Stimulated activated CD8-positive, alpha-beta memory T cell treated with anti-CD3 and anti-CD28 coated beads, Interleukin-15, amount 100 ng/mL, for 24 hours (primary cell): ENCODE measurements at places on chromosomes 3 and 15.

DNA sequence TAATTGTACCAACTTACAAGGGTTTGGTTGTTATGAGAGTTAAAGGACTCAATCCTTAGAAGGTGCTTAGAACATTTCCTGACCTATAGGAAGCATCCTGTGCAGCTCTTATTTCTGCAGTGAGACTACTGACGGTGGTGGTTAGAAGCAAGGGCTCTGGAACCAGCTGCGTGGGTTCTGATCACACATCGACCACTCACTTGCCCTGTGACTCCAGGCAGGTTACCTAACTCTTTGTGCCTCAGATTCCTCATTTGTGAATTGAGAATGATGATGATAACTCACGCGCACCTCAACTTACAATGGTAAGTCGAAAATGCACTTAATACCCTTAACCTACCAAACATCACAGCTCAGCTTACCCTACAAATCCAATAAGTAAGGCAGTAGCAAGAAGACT lies 80.7 kb upstream of the SPATA12 start:
- DNase-seq, result no peak

DNA sequence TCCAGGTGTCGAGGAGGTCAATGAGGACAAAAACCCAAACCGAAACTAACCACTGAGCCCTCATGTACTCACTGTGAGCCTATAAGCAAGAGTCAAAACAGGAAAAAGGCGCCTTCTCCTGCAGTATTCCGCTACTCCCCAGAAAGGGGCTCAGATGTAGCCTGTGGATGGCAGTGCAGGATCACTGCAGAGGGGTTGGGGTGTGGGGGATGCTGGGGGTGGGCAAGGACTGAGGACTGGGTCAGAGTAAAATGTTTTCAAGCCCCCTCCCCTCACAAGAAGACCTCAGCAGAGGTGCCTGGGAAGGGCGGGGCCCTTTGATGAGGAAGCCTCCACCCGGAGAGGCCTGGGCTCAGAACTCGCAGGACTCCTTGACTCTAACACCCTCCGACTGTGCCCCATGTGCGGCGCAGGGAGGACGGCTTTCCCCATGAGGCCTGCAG lies 170.1 kb downstream of the OSBPL10 start:
- DNase-seq, result no peak

DNA sequence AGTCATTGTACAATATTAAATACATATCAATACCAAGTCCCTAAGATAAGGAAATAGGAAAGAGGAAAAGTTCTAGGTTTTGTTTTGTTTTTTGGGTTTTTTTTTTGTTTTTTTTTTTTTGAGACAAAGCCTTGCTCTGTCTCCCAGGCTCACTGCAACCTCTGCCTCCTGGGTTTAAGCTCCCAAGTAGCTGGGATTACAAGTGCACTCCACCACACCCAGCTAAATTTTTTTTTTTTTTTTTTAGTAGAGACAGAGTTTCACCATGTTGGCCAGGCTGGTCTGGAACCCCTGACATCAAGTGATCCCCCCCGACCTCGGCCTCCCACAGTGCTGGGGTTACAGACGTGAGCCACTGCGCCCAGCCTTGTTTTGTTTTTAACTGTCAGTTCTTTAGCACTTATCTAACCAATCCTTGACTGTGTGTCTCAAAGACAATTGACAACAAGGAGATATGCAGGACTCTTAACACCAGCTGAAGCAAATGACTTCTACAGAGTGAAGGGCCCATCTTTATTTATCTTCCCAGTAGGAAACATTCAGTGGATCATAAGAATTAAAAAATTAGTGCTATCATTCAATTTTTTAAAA lies 100.0 kb upstream of the RAP2B start:
- no peak for DNase-seq

DNA sequence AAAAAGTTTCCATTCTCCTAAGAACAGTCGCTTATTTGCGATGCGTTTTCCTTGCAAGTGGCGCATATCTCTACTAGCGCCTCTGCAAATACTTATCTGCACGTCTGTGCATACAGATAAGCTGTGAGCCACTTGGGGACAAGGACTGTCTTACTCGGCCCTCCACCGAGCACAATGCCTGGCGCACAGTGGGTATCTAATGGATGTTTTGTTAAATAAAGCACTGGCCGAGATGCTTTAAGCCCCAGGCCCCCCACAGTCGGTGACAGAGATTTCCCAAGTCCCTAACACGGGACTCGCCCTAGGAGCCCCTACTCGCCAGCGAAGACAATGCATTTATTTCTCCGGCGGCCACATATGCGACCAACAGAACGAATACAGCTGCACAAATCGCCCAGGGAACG lies 503 bp downstream of the HLTF start:
- peak; percentile 2 for DNase-seq

DNA sequence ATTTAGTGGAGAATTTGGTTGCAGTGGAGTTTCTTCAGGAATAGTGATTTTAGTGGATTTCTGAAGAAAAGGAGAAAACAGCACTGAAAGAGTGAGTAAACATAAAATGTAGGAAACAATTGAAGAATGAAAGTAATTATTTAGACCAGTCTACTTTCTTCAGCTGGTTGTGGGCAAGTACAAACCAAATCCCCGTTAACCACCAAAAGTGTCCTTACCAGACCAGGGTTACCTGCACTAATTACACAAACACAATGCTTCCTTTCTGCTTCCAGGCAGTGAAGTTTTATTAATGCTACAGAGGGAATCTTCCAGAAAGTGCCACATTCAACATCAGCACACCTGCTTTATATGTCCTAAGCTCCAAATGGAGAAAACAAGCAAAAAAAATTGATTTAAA lies 248.0 kb upstream of the TBC1D5 start:
- DNase-seq, result no peak

GRCh38 chr3:120587332-120587975 lies 8.7 kb upstream of the NDUFB4 start:
- no peak for DNase-seq

- DNase-seq, result no peak
These were observed 25.2 kb downstream of the PIGB start for GRCh38 chr15:55344206-55344605.

DNA sequence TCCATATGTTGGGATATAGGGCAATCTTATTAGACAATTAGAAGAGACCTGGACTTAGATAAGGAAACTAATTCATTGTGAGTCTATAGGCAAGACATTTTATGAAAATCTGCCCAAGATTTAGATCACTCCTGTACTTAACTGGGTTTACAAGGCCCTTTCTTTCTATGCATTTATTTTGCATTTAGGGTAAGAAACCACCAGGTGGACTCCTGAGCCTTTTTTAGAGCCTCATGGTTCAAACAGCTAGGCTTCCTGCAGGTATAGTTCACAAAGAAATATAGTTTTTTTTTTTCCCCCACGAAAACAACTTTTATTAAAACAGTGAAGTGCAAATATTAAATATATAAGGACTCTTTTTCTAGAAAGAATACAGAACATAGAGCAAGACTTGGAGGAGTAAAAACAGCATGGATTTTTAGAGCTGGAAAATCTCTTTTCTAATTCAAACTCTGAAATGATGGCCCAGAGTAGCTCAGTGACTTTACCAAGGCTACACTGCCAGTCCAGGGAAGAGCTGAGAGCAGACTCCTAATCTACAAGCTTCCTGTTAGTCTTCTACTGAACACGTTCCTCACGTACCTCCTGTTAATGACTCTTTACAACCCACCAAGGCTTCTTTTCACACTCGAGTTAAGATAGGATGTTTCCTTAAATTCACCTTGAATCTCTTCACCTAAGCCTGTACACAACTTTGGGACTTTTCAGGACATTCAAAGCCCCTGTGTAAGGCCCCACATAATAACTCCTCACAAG lies 400.9 kb upstream of the ATP11B start:
- no peak for DNase-seq

DNA sequence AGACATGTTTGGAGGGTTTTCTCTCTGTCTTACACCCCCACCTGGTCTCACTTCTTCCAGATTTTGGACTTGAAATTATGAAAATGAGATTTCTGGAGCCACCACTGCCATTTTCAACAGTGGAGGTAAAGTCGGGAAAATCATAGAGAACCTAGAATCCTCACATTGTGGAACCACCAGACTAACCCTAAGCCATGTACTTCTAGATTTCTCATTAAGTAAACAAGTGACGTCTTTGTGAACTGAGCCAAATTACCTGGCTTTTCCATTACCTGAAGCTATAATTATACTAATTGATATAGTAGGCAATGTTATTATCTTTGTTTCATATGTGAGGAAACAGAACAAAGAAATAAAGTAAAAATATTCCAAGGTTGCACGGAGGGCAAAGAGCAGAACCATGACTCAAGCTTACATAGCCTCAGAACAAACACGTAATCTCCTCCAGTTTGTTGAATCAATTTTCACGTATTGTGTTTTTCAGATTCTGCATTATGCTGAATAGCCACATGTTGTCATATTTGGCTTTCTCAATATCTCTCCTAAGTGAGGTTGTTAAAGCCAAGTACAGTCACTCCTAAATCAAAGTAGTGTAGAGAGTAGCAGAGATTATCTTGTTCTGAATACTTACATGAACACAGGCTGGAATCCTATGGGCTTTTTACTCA lies 101.3 kb upstream of the CMC1 start:
- DNase-seq, result no peak

GRCh38 chr3:185149591-185149990 lies 3.3 kb downstream of the C3orf70 start:
- no peak for DNase-seq

DNA sequence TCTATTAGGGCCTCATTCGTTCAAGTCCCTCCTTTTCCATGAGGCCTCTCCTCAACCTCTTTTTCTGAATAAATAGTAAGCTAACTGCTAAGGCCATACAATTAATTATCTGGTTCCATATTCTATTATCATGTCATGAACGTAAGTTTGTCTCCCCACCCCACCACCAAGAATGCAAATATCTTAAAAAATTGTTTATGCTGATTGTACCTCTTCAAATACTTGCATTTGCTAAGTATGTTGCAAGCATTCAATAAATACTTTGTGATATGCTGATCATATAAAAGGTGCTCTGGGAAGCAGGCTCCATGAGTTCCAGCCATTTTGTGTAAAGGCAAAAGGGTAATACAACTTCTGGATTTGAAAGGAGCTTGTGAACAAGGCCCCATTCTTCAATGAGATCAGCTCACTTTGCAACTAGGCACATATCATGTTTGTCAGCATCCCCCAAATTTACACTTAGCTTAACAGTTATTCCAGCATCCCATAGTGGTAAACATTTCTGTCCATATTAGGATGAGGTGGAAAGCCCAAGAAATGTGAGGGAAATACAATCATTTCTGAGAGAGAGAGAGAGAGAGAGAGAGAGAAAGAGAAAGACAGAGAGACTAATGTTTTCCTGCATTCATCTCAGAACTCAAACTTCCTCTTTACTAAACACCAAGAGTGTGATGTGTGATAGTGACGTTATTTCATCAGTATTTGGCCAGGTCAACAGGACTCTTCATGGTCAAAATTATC lies 33.2 kb downstream of the SLC12A8 start:
- no peak for DNase-seq

DNA sequence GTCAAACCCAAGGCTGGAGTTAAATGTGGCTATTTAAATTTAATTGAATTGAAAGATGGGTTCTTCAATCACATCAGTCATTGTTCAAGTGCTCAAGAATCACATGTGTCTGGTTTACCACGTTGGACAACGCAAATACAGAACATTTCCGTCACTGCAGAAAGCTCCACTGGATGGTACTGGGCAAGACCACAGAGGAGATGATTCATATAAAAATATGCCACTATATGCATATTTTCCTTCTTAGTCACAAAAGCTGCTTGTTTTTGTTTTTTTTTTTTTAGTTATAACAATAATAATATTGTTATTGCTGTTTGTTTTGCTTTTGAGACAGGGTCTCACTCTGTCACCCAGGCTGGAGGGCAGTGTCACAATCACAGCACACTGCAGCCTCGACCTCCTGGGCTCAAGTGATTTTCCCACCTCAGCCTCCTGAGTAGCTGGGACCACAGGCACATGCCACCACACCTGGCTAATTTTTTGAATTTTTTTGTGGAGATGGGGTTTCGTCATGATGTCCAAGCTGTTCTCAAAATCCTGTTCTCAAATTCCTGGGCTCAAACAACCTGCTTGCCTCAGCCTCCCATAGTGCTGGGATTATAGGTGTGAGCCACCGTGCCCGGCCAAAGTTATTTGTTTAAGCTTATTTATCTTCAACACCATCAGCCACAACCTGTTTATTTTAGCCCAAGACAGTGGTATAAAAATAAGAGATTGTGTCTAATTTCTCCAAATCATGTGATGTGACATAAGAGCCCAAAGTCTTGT lies 19.4 kb downstream of the RTP3 start:
- DNase-seq, result no peak

GRCh38 chr15:38176691-38177090 lies 75.9 kb upstream of the SPRED1 start:
- DNase-seq, result no peak

DNA sequence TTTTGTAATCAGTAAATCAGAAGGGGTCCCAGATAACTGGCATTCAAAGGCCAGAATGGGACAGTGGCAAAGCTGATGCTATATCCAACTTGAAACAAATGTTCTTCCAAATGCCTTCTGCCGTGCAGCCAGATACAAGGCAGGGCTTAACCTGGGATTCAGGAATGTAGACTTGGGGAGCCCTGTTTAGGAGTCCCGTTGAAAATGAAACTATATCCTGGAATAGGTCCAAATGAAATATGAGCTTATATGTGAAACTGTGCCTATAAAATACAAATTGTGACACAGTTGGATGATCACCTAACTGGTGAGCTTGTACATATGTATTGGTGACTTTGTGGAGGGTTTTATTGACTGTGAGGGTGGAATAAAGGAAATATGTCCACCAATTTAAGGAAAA lies 28.7 kb downstream of the FRMD4B start:
- DNase-seq, result no peak

DNA sequence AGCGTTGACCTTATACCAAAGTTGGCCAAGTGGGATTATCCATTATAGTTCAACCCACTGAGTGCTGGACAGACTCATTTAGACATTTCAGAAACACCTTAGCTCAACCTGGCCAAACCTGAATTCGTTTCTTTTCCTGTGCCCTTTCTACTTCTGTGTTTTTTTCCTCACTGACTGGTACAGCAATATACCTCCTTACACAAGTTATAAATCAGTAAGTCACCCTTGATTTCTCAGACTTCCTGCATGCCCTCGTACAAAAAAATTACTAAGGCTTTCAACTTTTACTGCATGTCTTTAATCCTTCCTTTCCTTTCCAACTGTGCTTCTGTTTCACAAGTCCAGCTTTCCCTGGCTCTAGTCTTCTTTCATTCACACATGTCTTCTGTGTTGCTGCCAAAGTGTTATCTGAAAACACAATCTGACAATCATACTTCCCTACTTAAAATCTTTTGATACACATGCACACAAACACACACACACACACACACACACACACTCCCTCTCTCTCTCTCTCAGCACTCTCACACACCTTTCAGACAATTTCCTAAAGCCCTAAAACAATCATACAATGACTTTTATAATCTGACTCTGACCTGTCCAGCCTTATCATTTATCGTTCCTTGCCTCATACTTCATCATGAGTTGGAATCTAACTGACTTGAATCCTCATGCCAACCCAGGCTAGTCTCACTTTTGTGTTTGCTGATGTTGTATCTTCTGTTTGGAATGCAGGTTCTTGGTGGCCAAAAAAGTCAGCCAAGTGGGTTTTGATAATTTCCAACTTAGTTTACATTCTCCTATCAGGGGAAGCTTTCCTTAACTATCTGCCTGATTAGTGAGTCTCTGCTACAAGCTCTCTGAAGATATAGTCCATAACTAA lies 436.4 kb downstream of the NAALADL2 start:
- no peak for DNase-seq
